ENCODE measurements at places on chromosomes 4 and X.

DNA sequence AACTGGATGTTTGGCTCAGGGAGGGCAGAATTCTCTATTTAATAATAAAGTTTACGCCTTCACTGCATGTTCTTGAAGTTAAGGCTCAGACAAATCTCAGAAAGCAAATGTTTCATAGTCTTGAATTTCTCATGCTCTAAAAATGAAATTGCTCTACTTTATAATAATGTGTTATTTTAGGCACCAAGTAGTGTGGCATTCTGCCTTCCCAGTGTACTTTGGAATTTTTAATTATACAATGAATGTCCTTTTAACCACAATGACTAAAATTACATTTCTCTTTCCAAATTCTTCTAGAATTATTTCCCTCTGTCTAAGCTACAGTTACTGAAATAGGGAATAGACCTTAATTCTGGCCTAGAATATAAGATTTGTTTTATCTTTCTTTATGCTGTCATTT is 97.9 kb upstream of the PDE5A start:
- no peak for DNase-seq

DNA sequence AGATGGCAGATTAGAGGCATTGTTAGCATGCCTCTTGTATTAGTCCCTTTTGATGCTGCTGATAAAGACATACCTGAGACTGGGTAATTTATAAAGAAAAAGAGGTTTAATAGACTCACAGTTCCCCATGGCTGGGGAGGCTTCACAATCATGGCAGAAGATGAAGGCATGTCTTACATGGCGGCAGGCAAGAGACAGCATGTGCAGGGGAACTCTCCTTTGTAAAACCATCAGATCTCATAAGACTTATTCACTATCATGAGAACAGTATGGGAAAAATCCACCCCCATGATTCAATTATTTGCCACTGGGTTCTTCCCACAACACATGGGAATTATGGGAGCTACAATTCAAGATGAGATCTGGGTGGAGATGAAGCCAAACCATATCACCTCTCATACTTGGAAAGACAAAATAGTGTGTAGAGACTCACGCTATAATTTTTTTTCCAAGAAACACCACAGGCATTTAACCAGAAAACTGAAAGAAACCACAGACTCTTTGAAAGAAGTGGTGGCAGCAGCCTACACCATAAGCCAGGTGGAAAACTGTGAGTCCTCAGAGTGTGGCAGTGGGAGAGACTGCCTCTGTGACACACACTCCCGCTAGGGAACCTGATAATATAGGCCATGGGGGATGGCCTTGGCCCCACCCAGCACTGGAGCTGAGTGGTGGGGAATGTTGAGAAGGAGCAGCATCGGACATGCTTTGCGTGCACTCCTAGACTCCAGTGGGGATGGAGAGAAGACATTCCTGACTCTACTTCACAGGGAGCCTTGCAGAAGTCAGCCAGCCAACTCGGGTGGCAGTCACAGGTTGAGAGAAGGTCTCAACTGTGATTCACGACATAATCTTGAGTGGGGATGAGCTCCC is 51.5 kb downstream of the SLC2A9 start:
- no peak for DNase-seq

DNA sequence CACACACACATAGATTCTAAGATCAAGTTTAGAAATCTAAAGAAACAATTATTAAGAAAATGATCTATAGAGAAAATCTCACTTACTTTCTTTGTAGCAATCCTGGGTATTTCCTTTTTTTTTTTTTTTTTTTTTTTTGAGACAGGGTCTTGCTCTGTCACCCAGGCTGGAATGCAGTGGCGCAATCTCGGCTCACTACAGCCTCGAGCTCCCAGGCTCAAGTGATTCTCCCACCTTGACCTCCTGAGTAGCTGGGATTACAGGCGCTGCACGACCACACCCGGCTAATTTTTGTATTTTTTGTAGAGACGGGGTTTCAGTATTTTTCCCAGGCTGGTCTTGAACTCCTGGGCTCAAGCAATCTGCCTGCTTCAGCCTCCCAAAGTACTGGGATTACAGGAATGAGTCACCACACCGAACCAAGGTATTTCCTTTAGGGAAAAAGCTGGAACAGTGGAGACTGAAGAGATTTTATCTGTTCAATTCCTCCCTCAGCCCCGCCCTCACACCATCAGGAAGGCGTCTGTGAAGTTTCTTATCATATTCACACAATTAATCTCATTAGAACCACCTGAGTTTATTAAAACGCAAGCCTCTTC is at the start of gene TRIML2:
TSS of gene TRIML2 (minus strand) at position 447 of the 599 bp plus-strand sequence. CDS start 4,235 bp downstream, outside the sequence.
- DNase-seq, result no peak

- no peak for DNase-seq
Measured at GRCh38 chrX:24306440-24306839, 7.4 kb downstream of the SUPT20HL2 start.

DNA sequence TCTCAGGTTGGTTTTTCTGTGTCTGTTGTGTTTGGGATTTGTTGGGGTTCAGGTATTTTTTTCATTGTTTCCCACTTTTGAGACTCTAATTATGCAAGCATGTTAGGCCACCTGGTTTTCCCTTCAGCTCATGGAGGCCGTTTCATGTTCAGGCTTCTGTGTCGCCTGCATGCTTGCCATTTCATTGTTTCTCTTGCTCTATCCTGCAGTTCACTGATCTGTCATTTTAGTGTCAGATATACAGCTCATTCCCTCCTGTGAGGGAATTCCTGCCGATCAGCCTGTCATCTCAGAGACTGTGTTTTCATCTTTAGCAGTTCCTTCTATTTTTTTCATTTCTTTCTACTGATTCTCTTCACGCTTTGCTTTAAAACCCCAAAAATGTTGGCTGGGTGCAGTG is 49.4 kb upstream of the HGFAC start:
- no peak for DNase-seq

GRCh38 chr4:52617336-52618020 is 41.6 kb downstream of the USP46 start:
- no peak for DNase-seq

DNA sequence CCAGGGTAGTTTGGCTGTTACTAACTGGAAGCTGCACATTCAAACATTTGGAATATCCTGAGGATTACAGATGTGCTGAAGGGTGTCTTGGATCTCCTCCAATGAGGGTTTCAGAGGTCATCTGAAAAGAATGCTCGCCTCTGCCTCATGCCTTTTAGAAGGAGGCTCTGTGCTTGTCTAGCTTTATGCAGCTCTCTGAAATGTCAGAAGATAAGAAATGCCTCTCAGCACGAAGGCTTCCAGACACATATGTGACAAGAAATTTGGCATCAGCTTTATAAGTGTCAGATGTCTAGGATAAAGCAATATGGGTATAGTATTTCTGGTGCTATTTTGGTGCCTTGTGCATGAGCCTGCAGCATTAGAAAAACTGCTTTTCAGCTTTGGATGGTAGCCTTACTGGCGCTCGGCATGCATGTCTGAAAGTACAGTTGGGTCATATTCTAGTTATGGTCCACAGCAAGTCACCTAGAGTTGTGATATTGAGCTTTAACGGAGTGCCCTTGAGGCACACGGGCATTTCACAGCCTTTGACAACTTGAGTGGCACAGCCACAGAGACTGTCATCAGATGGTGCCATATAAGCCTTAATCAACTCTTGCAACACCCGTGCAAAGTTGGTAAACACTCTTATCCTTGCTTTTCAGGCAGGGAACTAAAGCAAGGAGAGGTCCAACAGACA is 70.8 kb upstream of the PGRMC2 start:
- DNase-seq, result no peak

DNA sequence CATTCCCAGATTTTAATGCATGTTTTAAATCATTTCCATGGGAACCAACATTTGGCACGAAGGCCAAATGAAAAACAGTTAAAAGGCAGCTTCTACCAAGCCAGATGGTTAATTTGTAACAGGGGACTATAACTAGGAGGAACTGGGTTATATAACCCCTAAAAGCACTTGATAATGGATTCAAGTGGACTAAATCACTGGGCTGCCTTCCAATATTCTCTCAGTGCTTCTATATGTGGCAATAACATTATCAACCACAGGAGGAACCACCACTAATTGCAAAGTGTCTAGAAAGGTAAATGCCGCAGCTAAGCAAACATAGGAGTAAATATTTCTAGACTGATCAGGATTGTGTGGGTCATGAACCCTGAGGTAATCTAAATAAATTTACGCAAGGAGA is 391.5 kb downstream of the UBE2NL start:
- DNase-seq, result no peak

- DNase-seq, result no peak
Measured at GRCh38 chr4:73005514-73005913, 64.0 kb downstream of the COX18 start.
